ENCODE measurements at places on chromosomes 16 and 17.

DNA sequence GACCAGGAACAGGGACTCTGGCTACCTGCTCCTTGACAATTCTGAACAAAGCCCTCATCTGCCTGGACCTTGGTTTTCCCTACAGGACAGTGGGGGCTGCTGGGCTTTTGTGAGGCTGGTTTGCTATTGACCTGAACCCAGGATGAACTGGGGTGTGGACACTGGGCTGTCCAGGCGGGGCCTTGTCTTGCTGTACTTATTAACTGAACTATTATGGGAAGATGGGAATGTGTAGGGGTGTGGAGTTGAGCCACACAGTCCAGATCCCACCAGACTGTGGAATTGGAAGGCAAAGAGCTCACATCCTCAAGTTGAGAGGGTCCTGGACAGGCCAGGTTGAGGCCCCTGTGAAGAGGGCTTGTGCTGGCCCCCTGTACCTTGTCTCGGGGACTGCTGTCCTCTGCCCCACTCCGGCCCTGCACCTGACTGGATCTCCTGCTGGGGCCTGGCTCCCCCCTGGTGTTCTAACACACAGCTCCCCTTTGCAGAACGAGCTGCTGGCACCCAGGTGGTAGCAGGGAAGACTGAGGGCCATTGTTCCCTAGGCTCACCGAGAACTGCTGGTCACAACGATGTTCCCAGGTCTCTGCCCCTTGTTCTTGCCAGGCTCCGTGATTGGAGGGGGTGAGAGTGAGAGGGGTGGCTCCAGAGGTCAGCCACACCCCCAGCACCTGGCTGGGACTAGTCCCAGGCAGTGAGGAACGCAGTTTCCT lies 51.8 kb upstream of the CDC42EP4 start:
- DNase-seq, result no peak

- no peak for DNase-seq
These were observed 911 bp upstream of the ITGA2B start for GRCh38 chr17:44390250-44390870.

- no peak for DNase-seq
These were observed 60.8 kb upstream of the MED9 start for GRCh38 chr17:17416007-17416399.

- DNase-seq, result no peak
These were observed 12.4 kb downstream of the NACA2 start for GRCh38 chr17:61578645-61579044.

GRCh38 chr17:57402681-57403180 lies 146.4 kb downstream of the MSI2 start:
- DNase-seq, result no peak

- no peak for DNase-seq
These were observed 11.5 kb upstream of the NLRP1 start for GRCh38 chr17:5595831-5596230.

DNA sequence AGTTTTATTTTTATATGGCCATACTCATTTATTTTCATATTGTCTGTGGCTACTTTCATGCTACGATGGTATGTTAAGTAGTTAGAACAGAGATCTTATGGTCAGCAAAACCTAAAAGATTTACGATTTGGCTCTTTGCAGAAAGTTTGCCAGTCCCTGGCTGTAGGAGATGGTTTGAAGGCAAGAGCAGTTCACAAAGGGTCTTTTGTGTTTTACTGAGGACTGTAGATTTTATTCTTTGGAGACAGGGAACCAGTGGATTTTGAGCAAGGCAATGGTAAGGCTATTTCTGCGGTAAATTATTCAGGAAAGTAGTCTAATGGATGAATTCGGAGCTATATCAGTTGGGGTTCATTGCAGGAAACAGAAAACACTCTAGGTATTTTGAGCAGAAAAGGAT lies 90.7 kb downstream of the WWP2 start:
- DNase-seq, result no peak

- DNase-seq, result peak; percentile 38
These were observed at the start of gene PLEKHG4 for GRCh38 chr16:67279296-67280089. Gene PLEKHG4, plus strand, starts transcription at chr16:67279532. Its CDS starts 513 bp downstream, at chr16:67280045.

DNA sequence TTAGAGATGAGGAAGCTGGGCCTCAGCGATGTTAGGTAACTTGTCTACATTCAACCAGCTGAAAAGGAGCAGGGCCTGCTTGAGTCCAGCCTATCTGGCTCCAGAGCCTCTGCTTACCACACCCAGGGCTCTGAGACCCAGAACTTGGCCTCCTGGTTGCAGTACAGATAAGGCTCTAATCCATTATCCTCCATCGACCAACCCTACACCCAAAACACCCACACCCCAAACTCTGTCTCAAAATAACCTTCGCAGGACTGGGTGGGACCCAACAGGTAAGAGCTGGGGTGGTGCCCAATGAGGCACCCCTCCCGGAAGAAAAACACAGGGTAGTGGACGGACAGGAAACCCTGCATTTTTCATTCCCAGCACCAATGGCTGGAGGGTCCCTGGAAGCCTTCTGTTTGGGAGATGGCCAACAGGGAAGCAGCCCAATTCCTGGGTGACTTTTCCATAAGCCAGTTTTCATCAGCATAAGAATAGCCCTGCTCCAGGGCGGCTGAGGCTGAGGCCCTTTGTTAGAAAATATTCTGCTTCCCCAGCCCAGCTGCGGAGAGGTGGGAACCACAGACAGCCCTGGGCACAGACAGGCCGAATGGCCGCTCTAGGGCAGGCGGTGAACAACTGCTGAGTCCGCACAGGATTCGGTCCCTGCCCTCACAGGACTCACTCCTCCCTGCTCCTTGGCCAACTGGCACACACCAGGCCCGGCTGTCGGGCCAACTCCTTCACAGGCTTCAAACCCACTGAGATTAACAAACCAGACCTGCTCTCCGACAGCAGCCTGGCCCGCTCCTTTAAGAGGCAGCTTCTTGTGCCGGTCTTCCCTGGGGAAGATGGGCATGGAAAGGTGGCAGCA lies 9.8 kb downstream of the SMIM5 start:
- no peak for DNase-seq

DNA sequence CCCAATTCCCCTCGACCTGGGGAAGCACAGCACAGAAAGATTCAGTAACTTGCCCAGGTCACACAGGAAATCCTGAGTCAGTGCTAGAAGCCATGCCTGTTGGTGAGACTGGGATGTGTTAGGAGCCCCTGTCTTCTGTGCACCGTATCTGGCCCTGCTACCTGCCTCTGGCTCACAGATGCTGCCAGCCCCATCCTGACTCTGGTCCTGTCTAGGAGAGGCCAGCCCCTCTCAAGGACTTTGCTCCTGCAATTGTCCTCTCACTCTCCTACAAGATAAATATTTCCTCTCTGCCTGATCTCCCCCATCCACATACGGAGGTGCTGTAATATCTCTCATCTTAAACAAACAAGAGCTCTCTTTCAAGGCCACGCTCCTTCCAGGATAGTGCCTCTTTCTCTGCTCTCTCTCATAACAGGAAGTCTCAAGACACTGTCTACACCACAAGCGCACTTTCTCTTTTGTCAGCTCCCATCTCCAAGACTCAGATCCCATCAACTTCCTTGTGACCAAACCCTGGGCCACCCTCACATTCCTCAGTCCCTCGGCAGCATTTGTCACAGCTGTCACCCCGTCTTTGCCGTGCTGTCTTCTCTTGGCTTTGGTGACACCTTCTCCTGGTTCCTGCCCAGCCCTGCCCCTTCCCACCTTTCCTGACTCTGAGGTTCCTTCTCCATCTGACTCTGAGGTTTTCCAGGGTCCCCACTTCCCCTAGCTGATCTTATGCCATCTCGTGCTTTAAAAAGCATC lies 1.9 kb downstream of the SLC13A2 start:
- DNase-seq, result no peak

- DNase-seq, result peak; percentile 96
These were observed 18.8 kb downstream of the STX4 start for GRCh38 chr16:31052114-31052513.

- no peak for DNase-seq
These were observed 456 bp downstream of the SMURF2 start for GRCh38 chr17:64661726-64661975.

- DNase-seq, result no peak
These were observed 116.0 kb downstream of the SALL1 start for GRCh38 chr16:51035110-51035498.

DNA sequence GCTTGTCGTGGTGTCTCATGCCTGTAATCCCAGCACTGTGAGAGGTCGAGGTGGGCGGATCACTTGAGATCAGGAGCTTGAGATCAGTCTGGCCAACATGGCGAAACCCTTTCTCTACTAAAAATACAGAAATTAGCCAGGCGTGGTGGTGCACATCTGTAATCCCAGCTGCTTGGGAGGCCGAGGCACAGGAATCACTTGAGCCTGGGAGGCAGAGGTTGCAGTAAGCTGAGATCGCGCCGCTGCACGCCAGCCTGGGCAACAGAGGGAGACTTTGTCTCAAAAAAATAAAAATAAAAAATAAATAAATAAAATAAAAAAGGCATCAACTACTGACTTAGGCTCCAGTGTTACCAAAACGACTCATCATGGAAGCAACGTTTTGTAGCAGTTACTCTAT lies 115.5 kb downstream of the PLCG2 start:
- no peak for DNase-seq
